ENCODE measurements at places on chromosomes 3 and 15. TPM values are rescaled to one million over a fixed set of nuclear protein-coding genes. Genes with fewer than 3 reads are reported as not detected.

The SNX33 gene
- total RNA-seq, result 17.1 TPM

The CACNA2D2 gene
- total RNA-seq, result 0.51 TPM

The CASR gene
- total RNA-seq, result not detected

The TMEM39A gene
- total RNA-seq, result 21.9 TPM

The TGM5 gene
- total RNA-seq, result not detected

The CDCP1 gene
- total RNA-seq, result 10.5 TPM

The SMCO1 gene
- total RNA-seq, result 0.03 TPM

The RAD51 gene
- total RNA-seq, result 22.0 TPM

All from A549 treated with CORT108297 at 1 μM for 4 hours (cell line).